ENCODE measurements at places on chromosomes 2 and 18.

GRCh38 chr2:121129692-121130091, 155.3 kb downstream of the TFCP2L1 start:
- no peak for DNase-seq

GRCh38 chr2:9071032-9071431, 67.5 kb upstream of the MBOAT2 start:
- DNase-seq = no peak

DNA sequence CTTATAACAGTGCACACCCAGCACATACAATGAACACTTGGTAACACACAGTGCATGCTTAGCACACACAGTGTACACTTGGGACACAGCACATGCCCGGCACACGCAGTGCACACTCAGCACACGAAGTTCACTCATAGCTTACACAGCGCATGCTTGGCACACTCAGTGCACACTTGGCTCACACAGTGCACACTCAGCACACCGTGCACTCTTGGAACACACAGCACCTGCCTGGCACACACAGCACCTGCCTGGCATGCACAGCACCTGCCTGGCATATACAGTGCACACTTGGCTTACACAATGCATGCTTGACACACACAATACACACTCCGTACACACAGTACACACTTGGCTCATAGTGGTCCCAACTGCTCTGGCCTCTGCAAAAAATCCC, 128.2 kb downstream of the GALR1 start:
- DNase-seq = no peak

DNA sequence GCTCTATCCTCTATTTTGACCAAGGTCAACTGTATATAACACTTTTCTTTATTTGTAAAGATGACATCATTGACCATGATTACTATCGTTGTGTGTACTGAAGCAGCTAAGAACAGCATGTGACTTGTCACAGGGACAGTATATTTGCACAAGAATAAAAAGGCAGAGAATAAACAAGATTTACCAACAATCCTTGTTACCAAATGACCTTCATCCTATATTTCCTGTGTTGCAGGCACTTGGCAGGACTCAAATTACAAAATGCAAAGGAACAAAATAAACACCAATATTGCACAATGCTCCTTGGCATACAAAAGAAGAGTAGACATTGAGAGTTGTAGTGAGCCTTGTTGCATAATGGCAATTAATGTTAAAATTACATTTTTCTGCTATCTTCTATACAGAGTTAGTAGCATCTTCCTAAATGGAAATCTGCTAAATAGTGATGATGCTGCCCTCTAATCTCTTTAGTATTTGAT, 61.8 kb downstream of the RFTN2 start:
- no peak for DNase-seq

DNA sequence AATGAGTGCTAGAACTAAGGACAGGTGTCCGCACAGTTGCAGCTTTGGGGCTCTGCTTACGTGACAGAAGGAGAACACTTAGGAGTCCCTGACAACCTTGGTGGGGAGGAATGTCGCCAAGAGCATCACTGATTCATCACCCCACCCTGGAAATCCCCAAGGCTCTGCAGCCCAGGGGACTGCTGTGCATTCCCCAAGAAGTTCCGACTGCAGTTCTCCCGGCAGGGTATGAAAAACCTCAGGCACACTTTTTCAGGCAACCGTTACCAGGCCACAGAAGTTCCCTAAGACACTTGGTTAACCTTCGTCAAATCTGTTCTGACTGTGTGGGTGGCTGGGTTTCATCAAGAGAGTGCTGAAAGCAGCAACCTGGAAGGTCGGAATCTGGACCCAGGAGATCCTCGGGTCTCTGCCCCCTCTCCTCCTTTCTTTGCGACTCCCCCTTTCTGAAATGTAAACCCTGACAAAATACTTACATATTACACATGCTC, 192.1 kb upstream of the CXCR4 start:
- no peak for DNase-seq

GRCh38 chr2:118014492-118014824, 588 bp upstream of the CCDC93 start:
- no peak for DNase-seq

DNA sequence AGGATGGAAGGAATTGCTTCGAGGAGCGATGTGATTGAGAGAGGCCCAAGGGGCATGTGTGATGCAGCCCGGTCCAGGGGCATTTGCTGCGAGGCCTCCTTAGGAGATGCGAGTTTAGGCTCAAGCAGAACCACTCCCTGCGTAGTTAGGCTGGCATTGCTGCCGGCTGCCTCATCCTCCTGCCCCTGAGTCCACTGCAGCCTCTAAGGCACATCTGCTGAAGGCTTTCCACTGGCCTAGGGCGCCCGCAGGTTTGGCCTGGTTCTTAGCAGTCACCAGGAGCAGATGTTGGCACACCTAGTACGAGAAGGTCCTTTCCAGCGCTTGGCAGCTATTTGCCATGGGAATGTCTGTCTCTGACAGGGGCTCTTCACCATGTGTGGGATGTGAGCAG, 20.7 kb downstream of the INPP5D start:
- DNase-seq = no peak

- DNase-seq = no peak
Measured at GRCh38 chr18:52598921-52599320, 258.9 kb downstream of the DCC start.

DNA sequence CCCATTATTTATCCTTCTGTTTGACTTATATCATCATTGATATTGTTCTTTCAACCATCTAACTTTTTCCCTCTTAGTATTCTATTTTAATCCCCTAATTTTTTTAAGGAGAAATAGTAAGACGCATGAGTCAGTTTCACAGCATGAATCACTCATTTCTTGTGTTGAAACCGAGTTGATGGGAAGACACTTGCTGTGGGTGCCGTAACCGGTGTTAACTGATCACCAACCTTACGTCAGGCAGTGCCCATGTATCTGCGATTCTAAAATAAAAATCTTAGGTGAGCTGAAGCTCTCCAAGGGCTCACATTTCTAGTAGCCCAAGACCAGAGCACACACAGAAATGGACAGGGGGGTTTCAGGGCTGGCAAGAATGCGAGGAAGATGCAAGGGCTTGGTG, 348.1 kb downstream of the GALR1 start:
- no peak for DNase-seq

DNA sequence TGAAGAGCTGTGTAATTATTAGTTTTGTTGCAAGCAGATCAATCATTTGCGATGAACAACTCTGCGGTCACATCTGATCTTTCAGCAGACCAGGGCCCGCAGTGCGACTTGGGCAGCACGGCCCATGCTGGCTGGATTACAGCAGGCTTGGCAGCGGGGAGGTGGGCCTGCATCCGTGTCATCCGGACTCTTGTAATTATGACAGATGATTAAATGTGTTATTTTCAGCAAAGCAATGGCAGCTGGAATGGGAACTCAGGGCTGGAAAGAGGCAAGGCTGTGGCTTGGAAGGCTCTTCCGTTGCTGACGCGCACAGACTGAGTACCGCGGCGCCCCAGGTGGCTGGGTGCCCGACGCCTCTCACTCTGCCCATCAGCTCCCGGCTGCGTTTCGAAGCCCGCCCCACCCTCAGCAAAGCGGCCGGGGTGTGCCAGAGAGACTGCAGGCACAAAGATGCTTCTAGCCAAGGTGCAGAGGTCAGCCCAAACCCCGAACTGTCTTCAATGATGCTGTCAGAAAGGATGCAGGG, 397.4 kb upstream of the SALL3 start:
- DNase-seq = no peak

DNA sequence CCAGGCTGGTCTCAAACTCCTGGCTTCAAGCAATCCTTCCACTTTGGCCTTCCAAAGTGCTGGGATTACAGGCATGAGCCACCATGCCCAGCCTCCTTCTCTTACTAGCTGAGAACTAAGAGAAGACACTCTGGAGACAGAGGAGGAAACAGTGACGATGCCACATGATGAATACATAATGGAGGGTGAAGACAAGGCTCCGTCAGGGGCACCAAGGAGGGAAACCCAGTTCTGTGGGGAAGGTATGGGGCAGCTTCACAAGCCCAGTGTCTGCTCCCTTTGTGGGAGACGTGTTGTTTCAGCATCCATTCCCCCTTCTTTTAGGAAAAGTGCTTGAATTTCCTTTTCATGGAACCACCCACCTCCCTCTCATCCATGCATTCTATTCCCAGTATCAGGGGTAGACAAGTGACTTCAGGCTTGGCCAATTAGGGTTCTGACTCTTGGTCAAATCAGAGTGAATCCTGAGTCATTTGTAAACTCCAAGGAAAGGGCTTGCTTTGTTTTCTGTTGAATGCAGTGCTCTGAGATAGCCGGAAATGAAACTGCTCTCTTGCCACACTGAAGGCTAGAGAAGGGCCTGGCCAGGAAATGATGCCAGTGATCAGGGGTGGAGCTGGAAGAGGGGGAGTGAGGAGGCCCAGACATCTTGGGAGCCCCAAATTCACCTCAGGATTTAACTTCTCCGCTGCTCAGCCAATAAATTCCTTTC, 23.7 kb downstream of the TMEM127 start:
- no peak for DNase-seq

DNA sequence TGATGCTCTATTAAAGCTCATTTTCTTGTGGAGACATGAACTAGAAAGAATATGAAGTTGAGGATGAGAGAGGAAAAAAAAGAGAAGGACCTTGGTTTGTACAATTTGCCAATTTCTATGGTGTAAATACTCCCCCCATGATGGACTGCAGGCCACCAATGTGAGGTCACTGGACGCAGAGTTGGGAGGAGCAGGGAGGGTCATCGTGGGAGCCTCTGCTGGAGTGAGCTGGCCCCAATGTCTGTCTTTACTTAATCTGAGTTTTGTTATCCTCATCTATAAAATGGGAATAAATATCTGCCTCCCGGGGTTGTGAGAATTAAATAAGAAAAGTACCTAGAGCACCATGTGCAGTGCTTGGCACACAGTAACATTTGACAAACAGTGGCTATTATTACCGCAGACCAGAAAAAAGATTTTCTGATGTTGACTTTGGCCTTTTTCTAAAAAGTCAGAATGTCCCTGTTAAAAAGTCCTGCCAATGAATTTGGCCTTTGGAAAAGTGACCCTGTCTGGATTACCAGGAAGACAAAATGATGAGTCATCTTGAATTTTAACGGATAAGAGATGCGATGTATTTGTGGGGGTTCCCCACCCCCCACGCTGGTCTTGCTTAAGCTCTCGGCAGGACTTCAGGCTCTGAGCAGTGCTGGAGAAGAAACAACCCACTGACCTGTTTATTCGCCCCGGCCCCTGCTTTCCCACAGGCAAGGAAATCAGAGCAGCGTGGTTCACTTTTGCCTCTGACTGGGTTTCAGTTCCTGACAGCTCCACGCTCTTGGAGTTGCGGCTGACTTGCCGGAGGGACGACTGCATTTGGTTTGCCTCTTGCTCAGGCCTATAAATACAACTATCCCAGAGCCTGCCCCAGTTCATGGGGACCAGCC, 50.3 kb upstream of the FOSL2 start:
- DNase-seq = no peak

DNA sequence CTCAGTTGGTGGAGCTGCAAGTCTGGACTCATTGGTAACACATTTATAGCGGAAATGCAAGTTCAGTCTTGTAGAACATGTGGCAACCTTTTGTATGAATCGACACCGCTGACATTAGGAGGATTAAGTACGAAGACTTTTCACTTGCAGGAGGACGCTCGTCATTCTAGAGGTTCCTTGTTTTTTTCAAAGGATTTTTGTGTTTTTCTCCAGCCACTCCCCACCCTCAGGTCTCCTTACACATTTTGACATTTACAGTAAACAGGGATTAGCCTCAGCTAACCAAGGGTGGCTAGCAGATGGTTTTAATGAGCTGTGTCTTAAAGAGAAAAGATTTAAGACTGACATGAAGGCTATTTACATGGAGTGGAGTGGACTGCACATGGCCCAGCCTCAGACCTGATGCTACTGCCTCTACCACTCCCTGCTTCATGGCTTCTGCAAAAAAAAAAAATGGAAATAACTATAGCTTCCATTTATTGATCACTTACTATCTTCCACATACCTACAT, 173.8 kb downstream of the TRIB2 start:
- DNase-seq = no peak

- DNase-seq = no peak
Measured at GRCh38 chr2:64412671-64413070, 41.3 kb upstream of the LGALSL start.

DNA sequence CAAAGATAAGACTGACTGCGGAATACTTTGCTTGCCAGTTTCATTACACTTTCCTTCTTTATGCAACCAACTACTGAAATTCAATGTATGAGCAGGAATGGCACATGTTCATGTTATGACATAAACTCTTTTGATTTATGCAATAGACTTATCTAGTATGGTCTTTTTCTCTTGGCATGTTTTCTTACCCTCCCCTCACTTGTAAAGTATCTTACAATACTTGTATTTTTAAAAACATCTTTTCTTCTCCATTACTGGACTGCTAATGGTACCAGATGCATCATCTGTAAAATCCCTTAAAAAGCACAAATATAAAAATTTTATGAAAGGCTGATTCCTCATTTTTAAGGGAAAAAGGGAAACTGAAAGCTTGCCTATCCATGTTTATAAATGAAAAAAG, 373.8 kb downstream of the ZEB2 start:
- DNase-seq = no peak

DNA sequence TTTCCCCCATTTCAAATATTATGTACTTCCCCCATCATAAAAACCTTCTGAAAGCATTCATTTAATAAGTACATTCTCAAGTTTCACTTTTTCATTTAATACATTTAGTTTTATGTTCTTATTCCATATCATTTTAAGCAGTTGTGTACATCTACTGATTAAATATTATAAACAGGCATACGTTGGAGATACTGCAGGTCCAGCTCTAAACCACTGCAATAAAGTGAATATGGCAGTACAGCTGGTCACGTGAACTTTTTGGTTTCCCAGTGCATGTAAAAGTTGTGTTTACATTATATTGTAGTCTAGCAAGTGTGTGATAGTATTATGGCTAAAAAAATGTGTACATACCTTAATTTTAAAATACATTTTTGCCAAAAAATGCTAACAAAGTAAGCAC, 48.7 kb downstream of the TET3 start:
- no peak for DNase-seq

DNA sequence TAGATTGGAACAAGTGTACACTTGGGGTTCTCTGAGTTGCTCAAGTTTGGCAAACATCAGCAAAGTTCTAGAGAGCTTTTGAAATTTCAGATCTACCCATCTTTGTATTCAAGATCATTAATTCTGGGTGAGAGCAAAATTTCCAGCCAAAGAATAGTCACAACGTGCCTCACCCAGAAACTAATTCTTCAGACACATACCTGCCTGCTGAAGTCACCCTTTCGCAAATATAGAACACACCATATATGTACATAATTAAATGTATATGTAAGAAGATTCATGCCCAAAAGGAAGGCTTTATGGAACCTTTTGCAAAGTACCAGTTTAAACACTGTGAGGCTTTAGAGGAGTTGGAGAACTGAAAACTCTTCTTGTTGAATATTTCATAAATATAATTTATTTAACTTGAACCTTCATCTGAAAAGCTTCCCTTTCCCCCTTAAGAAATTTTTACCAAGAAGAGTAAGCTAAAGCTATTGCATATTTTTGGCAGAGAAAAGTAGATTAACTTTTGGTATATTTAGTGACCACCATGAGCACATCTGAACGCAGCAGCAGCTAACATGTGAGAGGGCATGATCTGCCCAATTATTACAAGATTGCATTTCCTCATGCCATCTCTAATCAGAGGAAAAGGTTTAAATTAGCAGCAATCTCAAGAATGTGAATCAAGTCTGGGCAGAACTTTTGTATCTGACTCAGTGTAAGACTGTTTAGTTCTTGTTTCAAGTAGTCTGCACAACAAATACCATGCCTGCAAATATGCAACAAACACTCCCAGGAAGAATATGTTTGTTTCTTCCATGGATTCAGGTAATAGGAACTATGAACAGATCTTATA, 8.2 kb downstream of the RND3 start:
- DNase-seq = no peak

Data from NCI-H526 treated with DMSO at 0.1 percent for 48 hours (cell line).